Right renal pelvis (tissue), 4 donors: ENCODE measurements at places on chromosomes 2 and 18. TPM values are rescaled to one million over a fixed set of nuclear protein-coding genes. Genes with fewer than 3 reads are reported as not detected.

The ZNF804A gene
- 2.0 TPM for polyA plus RNA-seq

DNA sequence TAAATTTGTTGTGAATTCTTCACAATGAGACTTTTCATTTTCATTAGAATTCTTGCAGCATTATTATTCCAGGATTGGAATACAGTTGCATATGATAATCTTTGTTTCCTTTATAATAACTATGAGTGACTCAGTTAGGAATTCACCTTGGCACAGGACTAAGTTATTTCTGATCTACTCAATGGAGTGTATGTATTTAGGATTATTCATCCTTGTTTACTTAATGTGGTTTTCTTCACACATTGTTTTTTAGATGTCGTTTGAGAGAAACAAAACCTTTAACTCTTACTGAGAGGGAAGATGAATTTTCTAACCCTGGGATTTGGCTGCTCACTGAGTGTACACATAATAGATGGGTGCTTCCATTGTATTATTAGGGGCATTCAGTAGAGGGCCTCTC lies 970.1 kb downstream of the DPP10 start:
- DNase-seq: no peak

DNA sequence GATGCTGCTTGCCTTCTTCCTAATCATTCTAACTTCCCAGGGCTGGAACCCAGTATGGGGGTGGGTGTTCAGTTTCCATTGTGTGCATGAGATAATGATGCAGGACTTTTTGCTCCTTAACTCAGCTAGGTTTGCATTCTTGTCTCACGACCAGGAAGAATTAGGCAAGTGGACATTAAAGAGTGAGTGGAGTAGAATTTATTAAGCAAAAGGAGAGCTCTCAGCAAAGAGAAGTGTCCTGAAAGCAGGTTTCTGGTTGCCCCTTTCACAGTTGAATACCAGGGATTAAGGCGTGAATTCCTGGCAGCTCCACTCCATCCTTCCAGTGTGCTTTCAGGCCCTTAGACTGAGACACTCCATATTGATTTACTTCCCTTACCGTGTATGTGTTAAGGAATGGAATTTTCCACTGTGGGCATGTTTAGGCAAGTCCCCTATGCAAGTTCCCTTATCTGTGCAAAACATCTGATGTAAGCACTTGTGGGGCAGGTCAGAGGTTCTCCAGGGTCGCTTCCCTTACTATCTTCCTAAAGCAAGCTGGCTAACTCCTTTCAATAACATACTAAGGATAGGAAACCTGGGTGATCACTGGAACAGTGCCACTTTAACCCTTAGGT lies 126.5 kb downstream of the GPR39 start:
- no peak for DNase-seq

The AFF3 gene
- 18.4 TPM for polyA plus RNA-seq

DNA sequence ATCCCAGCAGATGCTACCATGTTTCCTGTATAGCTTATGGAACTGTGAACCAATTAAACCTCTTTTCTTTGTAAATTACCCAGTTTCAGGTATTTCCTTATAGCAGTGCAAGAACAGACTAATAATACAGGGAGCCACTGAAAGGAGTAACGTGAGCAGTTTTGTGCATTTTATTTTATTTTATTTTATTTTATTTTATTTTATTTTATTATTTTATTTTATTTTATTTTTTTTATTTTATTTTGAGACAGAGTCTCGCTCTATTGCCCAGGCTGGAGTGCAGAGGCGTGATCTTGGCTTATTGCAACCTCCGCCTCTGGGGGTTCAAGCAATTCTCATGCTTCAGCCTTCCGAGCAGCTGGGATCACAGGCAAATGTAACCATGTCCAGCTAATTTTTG lies 156.3 kb upstream of the MSH6 start:
- no peak for DNase-seq

DNA sequence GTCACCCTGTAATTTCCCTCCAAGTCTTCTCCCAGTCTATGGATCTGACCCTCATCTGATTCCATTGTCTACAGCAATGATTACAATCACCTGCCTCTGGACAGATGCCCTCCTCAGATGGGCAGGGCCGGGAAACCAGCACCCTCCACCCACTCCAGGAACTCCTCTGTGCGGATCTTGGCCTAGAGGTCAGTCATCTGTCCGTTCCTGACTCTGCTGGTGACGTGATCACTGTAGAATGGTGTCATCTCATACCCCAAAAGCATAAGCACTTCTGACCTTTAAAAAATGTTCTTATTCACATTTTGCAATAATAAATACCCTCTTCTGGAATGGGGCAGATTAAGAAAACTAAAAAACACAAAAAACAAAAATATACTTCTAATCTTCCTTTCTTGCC lies 29.5 kb upstream of the BZW1 start:
- no peak for DNase-seq

DNA sequence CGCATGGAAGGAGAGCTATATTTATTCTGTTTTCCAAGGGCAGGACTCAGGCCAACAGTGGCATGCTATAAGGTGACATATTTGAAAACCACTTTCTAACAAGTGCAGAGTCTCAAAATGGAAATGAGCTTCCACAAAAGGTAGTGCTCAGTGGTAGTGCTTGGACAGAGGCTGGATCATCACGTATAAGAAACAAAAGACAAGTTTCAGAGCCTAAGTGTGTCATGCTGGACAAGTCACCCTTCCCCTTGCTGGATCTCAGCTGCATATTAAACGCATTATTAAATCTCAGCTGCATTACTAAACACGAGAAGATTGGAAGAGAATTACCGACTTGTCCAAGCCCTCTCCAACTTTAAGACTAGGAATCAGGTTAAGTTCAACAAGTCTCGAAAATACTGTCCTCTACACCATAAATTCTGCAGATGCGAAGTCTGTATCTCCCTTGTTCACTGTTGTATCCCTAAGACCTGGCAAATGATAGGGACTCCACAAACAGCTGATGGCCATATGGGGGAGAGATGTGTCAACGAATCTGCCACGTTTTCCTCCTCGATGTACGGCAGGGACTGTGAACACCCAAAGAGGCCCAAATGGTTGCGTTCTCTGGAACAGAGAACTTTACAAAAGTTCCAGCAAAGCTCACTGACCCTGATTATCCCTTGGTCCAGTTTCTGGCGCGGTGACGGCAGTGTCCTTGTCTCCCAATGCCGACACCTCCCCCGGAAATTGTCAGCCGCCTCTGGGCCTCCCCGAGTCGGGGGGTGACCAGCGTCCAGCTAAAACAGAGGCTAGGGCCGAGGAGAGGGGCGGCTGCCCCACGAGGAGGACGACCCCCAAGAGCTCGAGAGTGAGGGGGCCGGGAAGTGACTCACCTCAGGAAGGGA lies 611 bp downstream of the NOL10 start:
- peak; percentile 5 for DNase-seq

GRCh38 chr2:39923455-39923854 lies 144.4 kb upstream of the THUMPD2 start:
- no peak for DNase-seq

DNA sequence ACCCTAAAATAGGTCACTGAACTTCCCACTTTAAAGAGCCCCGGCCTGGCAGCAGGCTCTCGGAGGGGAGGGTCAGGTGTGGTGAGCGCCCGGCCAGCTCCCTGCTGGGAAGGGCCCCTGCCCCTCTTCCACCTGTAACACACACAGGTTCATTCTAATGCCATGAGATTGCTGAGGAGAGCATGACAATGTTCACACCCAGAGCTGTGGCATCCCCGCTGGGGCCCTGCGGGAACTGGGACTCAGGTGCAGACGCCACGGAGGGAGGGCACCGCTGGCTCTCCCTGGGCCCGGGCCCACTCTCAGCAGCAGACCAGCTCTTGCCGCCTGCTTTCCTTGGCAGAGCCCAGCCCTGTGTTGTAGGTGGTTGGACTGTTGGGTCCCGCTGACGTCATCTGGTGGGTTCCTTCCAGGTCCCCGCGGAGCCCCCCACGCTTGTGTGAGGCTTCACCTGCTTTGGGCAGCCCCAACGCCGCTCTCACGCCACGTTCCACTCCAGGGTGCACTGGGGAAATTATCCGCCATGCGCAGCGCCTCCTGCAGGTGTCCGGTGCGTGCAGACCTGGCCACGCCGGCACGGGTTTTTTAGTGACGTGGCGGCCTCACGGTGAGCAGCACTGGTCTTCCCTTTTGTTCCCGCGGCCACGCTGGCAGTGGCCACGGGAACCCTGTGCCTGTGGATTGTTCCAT lies 50.4 kb upstream of the KCNG2 start:
- DNase-seq: no peak

DNA sequence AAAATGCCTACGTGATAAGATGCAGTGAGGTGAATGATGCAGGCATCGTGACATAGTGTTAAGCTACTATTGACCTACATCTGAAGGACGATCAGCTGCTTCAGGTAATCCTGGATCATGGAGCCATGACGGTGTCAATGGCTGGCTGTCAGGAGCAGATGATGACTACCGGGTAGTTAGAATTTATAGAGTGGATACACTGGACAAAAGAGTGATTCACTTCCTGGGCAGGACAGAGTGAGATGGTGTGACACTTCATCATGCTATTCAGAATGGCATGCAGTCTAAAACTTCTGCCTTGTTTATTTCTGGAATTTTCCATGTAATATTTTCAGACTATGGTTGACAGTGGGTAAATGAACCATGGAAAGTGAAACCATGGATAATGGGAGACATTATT lies 29.5 kb downstream of the METTL8 start:
- no peak for DNase-seq

DNA sequence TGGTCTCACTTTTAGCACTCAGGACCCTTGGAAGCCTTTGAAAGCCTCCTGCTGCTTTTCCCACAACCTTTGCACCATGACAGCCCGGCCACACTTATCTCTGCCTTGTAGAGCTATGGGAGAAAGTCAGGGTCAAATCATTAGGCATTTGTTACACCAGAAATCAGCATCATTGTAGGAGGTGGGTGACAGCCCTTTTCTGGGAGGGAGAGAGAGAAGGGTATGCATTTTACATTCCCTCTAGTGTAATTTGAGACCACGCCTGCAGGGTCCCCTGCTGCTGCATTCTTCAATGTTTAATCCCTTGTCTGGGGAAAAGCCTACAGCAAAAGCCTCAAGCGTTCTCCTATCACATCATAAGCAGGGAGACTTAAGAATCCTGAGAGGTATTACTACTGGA lies 766.8 kb upstream of the FAM98A start:
- peak; percentile 16 for DNase-seq

DNA sequence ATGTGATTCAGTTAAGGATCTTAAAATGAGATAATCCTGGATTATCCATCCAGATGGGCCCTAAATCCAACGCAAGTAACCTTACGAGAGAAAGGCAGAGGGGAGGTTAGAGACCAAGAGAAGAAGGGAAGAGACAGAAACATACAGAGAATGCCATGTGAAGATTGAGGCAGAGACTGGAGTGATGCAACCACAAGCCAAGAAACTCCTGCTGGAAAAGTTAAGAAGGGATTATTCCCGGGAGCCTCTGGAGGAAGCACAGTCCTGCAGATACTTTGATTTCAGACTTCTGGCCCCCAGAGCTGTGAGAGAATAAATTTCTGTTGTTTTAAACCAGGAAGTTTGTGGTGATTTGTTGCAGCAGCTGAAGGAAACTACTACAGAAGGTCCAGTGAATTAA lies 992.7 kb downstream of the BCL11A start:
- no peak for DNase-seq

- DNase-seq: no peak
Measured at GRCh38 chr2:64019975-64020528, 824 bp upstream of the VPS54 start.

DNA sequence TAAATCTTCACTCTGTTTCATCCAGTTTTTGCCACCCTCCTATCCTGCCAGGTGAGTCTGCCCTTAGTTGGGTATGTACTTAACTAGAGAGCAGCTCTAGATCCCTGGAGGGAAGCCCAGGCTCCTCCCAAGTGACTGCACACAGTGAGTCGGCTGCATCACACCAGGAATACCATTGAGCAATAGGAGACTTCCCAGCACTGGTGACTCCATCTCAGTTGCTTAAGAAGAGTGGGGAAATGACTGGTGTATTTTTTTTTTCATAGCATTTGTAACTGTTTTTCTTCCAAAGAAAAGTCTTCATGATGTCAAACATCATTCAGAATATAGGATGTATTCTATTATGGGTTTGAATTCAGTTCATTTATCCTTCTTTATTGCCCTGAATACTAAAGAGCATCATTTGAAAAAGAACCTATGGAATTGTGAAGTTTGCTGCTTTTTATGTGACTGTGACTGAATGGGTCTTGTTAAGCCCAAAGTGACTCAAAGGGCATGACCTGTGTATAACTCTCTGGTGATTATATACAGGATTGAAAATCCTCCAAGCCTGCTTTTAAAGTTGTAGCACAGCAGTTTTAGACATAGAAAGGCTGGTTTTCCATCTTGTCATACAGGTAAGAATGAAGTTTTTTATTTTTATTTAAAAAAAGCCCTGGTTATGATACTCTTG lies 84.3 kb downstream of the MAP3K20 start:
- DNase-seq: no peak

GRCh38 chr2:189783451-189783926 lies 650 bp downstream of the ORMDL1 start:
- peak; percentile 24 for DNase-seq

The VIT gene
- polyA plus RNA-seq: not detected

The UGT1A3 gene
- polyA plus RNA-seq: 0.06 TPM

The DHRS9 gene
- polyA plus RNA-seq: 0.08 TPM

DNA sequence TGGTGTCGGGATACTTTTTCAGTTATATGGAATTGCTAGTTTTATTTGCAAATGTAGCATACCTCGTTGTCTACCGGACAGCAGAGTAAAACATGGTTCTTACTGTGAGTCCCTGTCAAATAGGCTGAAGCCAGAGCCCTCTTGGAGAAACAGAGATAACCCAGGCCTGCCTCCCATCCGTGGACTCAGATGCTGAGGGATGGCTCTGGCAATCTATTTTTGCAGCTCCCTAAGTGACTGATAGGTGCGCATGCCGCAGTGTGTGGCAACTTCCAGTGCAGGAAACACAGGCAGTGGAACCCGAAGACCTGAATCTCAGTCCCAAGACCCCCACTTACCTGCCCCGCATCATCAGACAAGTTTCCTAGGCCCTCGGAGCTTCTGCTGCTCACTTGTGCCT lies 33.6 kb downstream of the STEAP3 start:
- no peak for DNase-seq

The LYG2 gene
- polyA plus RNA-seq: 0.19 TPM

GRCh38 chr18:10304853-10305252 lies 149.6 kb upstream of the APCDD1 start:
- DNase-seq: no peak

DNA sequence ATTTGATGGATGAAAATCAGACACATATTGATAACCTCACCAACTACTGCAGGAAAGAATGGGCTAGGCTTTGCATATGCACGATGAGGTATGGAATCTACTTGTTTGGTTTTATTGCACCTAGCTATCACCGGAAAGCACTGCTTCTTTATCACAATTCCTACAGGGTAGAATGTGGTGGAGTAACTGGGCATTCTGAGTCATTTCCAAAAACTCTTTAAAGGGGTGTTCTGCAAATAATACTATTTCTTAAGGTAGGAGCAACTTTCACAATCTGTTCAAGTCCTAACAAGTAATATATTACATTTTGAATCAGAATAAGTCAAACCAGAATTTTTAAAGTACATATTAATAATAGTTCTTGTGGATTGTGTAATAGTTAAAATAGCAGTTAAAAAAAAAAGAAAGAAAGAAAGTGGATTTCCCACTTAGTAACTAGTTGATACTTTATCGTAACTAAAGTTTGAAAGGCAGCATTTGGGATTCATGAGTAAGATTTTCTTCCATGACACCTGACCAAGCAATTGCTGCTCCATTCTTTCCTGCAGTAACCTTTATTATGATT lies 40.5 kb downstream of the INO80C start:
- no peak for DNase-seq

- no peak for DNase-seq
Measured at GRCh38 chr2:181107628-181107945, 127.2 kb downstream of the UBE2E3 start.

The CDH19 gene
- polyA plus RNA-seq: 0.61 TPM

The GALNT14 gene
- polyA plus RNA-seq: 37.6 TPM
